MCF 10A (cell line): ENCODE measurements at places on chromosomes 13 and 19. TPM values are rescaled to one million over a fixed set of nuclear protein-coding genes. Genes with fewer than 3 reads are reported as not detected.

DNA sequence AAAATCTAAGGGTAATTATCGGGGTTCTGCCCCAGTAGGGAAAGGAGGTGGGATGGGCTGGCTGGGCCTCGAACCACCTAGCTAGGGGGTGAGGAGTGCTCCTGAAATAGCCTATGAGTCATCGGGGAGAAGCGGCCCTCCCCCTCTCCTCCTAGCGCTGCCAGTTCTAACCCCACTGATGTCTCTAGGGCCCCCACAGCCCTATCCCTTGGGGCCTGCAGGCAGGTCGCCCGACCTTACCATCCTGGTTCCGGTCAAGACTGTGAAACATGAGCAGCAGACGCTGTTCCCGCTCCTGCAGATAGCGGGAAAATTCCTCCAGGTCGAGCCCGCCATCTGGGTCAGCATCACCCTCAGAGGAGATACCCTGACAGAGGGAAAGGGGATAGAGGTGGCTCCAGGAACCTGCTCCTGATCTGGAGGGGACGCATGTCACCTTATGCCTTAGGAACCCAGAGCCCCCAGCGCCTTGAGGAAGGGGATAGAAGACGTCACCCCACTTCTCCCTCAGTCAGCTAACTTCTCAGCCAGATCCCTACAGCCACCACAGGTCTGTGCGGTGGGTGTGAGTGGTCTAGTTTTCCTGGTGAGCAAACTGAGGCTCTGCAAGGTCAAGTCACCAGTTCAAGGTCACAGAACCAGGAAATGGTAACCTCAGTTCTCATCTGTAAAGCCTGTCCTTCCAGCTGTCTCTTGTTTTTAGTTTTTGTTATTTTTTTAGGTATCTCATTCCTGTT, 1.5 kb downstream of the SLC25A23 start:
- peaks cover 10% of the 10 kb centered on the region for H3K4me1 ChIP-seq
- no peak for DNase-seq
- peak overlapping the region; percentile 80 for H3K4me3 ChIP-seq
- no peaks in the 10 kb centered on the region for H3K27me3 ChIP-seq
- H3K36me3 ChIP-seq: peaks cover 29% of the 10 kb centered on the region
- peak overlapping the region; percentile 73 for H3K27ac ChIP-seq

GRCh38 chr13:34419025-34419424, 523.0 kb upstream of the NBEA start:
- no peaks in the 10 kb centered on the region for H3K27me3 ChIP-seq
- H3K4me3 ChIP-seq: no peak overlapping the region
- DNase-seq: no peak
- peaks cover 7% of the 10 kb centered on the region for H3K4me1 ChIP-seq
- H3K27ac ChIP-seq: no peak overlapping the region

DNA sequence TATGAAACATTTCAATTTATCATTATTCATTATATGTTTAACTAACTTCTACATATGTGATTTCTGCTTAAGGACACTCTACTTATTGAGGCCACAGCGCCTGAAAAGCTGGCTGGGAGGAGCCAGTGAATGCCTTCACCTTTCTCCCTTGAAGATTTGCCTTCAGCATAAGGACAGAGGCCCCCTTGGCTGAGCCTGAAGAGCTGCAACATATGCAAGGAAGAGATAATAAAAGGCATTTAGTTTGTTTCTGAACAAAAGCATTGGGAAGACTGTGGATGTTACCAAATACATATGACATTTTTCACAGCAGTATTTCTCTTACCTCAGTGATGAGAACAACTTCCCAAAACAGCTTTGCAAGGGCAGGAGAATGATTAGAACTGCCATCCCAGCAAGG, 92.1 kb downstream of the ABCC4 start:
- no peaks in the 10 kb centered on the region for H3K4me1 ChIP-seq
- H3K27me3 ChIP-seq: no peaks in the 10 kb centered on the region
- peaks cover 26% of the 10 kb centered on the region for H3K36me3 ChIP-seq

The PTPRH gene
- total RNA-seq: 0.56 and 2.3 TPM in 2 replicates
